Occipital lobe (tissue), 3 donors: ENCODE measurements at places on chromosomes 7 and 10.

DNA sequence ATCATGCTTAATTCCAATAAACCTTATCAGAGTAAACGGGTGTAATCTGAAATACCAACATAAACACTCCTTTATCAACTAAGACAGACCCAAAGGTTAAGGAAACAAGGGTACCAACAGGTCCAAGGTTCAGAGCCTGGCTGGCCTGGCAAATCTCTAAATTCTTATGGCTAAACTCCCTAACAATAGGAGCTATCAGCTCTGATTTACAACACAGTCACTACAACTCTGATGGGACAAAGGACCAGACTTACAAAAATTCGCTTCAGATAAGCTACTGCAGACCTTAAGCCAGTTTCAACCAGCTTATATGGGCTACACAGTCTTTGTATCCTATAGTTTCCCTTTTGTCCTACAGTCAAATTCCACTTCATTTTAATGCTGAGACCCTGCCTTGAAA, 381.9 kb downstream of the ZWINT start:
- no peak for DNase-seq

- DNase-seq = no peak
Observed at GRCh38 chr7:121279060-121279620, 49.7 kb upstream of the WNT16 start.

DNA sequence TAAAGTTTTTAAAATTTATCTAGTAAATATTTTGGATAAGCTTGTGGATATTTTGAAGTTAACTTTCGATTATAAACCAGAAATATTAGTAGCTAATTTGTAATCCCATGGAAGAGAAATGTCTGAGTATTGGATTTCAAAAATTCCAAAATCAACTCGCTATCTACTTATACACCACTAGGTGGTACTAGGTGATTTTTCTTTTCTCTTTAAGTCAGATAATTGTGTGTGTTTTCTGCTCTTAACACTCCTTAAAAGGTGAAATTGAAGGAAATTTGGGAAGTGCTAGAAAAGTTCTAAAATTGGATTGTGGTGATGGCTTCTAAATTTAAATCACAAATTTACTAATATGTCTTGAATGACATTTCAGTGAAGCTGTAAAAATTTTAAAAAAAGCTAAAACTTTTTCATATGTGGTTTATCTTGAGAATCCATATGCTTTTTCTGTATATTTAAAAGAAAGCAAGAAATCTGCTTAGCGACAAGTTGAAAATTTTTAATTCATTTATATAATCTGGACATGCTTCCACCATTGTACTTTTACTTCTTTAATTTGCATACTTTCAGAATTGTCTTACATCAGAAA, 90.2 kb downstream of the IPMK start:
- no peak for DNase-seq

GRCh38 chr7:98133181-98133580, 26.5 kb downstream of the LMTK2 start:
- no peak for DNase-seq

DNA sequence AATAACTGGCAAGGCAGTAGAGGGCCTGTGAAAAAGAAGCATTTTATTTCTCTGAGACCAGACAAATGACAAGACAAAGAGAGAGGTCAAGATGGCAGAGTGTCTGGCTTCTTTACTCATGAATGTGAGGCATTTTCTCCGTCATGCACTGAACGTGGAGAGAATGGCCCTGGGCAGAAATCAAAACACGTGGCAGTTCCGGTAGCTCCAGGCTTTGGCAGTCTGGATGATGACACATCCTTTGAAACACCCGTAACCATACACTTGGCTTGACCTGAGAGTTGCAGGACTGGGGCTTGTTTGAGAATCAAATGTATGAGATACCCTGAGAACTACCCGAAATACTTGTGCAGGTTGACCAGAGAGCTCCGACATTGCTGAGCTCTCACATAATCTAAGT, 537.6 kb downstream of the ACTR3B start:
- no peak for DNase-seq

DNA sequence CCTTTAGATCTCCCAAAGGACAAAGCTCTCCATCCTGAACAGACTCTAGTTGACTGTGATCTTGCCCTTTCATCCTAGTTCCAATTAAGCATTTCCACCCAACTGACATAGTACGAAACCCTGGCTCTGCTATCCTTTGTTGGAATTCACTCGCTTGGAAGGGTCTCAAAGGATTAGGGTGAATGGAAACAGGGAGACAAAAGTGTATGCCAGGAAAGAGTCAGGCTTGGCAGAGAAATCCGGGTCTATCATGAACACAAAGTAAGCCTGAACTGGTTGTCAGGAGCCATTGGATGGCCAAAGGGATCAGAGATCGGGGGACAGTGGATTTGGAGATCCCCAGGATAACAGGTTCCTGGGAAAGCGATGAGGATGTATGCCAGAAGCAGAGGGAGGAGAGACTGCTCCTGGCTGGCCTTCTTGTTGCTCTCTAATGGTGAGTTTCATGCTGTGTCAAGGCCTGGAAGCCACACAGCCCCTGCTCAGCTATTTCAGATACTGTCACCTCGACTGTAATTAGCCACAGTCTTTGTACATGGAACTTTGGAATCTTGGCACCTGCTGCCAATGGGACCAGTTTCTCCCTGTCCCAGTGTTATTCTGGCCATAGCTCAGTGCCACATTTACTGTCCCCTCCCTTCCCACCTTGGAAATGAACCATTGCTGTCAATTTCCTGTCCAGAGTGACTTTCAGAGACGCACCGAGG, 1168.7 kb upstream of the AUTS2 start:
- no peak for DNase-seq

GRCh38 chr10:83218205-83218604, 921.1 kb upstream of the GHITM start:
- no peak for DNase-seq

GRCh38 chr7:73557397-73558257, at the start of gene BCL7B:
BCL7B (minus strand) TSS chr7:73557690; CDS start chr7:73557578, 112 bp downstream.
- peak; percentile 45 for DNase-seq

GRCh38 chr7:33873981-33874750, 31.2 kb upstream of the BMPER start:
- DNase-seq = no peak
